ENCODE measurements at places on chromosomes 12 and 14. TPM values are rescaled to one million over a fixed set of nuclear protein-coding genes. Genes with fewer than 3 reads are reported as not detected.

DNA sequence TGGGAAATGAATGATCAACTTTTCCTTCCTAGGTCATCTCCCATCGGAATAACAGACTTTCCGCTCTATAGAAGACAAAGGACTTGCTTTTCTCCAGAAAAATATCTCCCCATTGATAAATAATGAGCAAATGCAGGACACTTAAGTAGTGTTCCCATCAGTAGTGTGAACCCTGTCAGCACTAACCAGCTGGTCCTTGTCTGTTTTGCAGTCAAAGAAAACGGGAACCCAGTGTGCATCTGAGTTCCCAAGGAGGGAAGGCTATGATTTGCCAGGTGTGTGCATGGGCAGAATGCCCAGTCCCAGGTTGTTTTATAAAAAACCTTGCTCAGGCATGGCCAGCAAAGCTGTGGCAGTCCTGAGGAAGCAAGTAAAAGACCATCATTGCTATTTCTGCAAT is 256.5 kb upstream of the HMGA2 start:
- DNase-seq = no peak

NFE2 gene
- 5.1 TPM for polyA plus RNA-seq

- DNase-seq = no peak
These were observed 239.7 kb downstream of the SLC41A2 start for GRCh38 chr12:104718304-104718929.

GRCh38 chr14:22630486-22630885 is 13.7 kb downstream of the OR6J1 start:
- no peak for DNase-seq

DNA sequence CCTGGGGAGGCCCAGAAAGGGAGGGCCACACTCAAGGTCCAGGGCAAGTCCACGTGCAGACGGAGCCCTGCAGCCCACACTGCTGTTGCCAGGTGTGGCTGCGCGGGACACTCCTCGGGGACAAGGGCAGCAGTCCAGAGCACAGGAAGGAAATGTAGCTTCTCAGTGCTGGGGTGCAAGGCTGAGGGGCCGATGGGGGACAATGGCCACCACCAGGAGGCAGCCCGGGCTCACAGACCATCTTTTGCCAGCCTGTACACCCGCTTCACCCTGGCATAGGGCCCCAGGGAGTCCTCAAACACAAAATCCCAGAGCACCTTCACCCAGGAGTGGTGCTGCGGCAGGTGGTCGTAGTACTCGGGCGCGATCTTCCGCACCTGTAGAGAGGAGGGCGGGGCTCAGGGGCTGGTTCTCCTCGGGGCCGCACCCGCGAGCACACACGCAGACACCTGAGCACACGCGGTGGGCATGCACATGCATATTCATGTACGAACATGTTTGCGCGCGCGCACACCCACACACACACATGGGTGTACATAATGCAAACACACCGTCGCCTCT is 12.8 kb downstream of the DEGS2 start:
- no peak for DNase-seq

IAPP gene
- not detected for polyA plus RNA-seq
